Glutamatergic neuron (in vitro differentiated cells): ENCODE measurements at places on chromosomes 12 and 14. TPM values are rescaled to one million over a fixed set of nuclear protein-coding genes. Genes with fewer than 3 reads are reported as not detected.

GRCh38 chr14:53432378-53432802 lies 279.3 kb upstream of the DDHD1 start:
- peak; percentile 40 for DNase-seq

DNA sequence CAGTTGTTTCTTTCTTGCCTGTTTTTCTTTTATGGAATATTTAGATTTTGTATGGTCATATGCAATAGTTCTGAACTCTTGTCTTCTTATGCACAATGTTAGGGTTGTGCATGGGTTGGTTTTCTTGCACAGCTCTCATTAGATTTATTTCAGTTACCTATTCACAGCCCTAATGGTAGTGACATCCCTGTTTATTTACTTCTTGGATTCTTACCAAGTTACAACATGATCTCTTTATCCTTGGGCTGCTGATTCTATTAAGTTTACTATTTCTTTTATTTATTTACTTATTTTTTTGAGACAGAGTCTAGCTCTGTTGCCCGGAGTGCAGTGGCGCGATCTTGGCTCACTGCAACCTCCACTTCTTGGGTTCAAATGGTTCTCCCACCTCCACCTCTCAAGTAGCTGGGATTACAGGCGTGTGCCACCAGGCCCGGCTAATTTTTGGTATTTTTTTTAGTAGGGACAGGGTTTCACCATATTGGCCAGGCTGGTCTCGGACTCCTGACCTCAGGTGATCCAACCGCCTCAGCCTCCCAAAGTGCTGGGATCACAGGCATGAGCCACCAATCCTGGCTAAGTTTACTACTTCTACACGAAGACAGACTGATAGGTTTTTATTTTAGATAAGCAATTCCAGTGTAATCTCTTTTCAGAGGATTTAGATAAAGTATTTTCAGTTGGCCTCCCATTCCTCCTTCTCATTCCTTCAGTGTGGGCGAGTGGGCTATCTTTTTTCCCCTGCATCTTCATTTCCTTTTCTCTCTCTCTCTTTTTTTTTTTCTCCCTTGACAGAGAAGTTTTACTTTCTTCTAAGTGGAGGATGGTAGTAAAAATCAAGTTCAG lies 395.1 kb upstream of the RGS6 start:
- DNase-seq: no peak

- no peak for DNase-seq
These were observed 19.4 kb downstream of the SRGAP1 start for GRCh38 chr12:63863658-63864453.

GRCh38 chr12:131773582-131774221 lies 54.5 kb upstream of the MMP17 start:
- DNase-seq: no peak

DNA sequence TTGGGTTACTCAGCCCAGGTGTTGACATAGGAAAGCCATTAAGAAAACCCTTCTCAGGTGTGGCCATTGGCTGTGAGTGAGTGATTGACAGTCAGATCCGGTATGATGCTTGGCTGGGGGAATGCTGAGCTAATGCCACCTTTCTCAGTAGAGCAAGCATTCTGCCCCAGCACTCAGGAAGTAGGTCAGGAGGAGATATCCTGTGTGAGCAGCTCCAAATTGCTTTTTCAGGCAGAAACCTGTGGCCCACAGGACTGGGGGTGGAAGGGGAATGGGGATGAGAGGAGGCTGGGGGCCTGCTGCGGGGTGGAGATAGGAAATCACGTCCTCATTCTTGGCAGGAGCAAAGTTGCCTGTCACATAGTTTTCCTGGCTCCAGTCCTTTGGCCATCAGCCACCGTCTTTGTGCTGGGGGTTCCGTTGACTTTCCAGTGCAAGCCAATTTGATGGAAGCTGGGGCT lies 55.7 kb downstream of the NINJ2 start:
- DNase-seq: no peak

- DNase-seq: no peak
These were observed 147.4 kb upstream of the NUDT4 start for GRCh38 chr12:93230326-93230720.

GRCh38 chr12:47995981-47996401 lies 8.3 kb downstream of the COL2A1 start:
- no peak for DNase-seq

DNA sequence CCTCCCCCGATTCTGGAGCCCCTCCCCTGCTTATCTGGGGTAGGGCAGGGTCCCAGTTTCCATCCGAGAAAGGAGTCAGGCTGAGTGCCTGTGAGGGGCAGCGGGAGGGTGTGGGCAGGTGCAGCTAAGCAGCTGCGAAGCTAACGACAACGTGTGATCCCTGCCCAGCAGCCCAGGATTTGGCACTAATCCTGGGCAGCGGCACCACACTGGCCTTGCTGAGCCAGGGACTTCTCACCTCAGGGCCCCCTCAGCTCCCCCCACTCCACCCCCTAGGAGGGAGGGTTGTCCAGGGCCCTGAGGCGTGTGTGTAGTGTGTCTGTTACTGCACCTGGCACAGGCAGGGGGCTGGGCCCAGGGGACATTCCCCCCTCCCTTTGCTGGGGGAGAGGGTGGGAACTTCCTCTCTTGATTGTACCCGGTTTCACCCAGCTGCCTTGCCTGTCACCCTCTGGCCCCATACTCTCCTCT lies 1.8 kb downstream of the SMIM41 start:
- DNase-seq: no peak

DNA sequence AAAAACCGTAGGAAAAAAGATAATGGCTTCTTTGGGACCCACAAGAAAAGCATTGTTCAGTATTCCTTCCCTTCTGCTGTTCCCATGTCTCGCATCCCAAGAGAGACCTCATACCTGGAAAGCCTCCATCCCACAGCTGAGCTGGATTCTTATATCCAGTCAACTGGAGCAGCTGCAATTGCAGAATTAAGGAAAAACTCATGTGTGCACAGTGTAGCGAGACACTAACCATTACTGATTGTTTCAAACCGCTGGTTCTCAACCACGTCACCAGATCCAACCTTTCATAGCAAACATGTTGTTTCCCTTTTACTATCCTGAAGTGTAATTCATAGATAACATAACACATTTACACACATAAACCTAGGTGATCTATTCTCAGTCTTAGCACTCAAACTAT lies 5.5 kb upstream of the RNASE10 start:
- no peak for DNase-seq

DNA sequence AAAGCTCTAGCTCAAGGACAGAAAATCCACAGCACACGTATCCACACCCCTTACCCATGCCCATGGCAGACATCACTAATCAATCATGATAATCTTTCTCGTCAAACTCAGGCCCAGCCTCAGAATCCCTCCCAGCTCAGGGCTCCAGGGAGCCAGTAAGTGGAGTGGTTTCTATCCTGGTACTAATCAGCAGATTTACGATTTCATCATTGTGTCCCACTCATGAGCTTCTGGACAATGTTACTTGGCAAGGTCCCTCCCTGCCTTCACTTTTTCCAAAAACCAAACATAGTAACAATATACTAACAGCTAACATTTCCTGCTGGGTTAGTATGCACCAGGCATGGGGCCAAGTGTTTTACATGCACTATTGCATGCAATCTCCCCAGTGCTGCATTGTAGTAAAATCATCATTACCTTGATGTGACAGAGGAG lies 45.8 kb upstream of the NCOR2 start:
- DNase-seq: no peak

DNA sequence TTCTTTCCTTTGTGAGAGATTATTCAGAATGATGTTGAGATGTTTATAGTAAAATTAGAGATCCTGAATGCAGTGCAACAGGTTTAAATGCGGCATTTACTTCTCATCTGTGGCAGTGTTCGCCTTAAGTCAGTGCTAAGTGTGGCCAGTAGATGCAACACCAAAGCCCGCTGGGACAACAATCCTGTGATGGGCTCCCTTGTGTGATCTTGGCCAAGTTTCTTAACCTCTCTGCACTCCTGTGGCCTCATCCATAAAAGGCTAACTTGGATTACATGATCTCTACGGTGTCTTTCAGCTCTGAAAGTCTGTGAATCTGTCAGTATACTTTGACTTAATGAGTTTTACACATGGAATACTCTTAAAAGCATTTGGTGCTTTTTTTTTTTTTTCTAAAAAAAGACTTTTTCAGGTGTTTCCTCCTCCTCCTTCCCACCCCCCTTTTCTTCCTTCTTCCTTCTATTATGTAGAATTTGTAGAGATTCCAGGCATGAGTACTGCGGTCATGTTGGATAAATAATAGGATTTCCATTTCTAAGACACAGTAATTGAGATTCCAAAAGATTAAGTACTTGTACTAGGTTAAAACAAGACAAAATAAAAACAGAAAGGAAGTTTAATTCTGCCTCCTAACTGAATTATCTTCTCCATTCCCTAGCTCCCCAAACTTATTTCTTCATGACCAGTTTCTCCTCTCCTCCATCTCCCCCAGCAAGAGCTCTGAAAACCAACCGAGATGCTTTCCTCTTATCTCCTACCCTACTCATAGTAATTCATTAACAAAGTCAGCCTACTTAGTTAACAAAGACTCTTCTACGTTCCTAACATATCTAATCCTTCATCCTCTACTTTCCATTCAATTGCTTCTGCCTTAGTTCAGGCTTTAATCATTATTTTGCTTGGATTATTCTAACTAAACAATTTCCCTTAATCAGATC lies 42.2 kb upstream of the NAV3 start:
- no peak for DNase-seq

DNA sequence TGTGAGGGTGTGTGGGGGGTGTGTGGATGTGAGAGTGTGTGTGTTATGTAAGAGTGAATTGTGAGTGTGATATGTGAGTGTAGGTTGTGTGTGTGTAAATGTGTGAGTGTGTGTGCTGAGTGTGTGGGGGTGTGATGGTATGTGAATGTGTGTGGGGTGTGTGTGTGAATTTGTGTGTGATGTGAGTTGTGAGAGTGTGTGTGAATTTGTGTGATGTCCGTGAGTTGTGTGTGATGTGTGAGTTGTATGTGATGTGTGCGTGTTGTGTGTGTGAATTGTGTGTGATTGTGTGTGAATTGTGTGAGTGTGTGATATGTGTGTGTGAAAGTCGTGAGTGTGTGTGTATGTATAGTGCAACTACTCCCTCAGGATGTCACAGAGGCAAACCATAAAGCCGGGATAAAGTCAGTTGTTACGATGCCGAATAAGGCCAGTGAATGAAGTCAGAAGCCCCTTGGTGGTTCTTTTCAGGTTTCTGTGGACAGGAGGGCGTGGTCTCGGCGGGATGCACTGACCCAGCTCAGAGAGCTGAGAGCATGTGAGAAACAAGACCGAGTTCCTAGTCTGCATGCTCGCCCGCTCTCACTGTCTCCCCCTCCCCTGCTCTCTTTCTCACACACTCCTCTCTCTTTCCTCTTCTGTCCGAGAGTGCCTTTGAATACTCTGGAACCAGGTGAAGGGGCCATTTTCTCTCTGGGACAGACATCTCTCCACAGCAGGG lies 71.8 kb upstream of the MAX start:
- DNase-seq: no peak

DNA sequence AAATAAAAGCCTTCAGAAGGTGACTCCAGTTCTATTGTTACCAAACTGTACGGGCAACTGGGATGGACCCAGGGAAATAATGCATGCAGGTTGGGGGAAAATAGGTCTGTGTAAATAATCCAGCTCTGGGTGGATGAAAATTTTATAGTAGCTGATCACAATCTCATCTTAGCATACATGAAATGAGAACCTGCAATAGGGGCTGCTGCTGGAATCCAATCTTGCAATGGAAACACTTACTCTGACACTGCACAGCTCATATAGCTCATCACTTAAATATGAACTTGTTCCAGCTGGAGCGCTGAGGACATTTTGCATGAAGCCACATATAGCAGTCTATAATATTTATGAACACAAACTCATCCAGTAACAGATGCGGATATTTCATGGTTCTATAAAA lies 40.1 kb upstream of the GAS2L3 start:
- DNase-seq: no peak

DNA sequence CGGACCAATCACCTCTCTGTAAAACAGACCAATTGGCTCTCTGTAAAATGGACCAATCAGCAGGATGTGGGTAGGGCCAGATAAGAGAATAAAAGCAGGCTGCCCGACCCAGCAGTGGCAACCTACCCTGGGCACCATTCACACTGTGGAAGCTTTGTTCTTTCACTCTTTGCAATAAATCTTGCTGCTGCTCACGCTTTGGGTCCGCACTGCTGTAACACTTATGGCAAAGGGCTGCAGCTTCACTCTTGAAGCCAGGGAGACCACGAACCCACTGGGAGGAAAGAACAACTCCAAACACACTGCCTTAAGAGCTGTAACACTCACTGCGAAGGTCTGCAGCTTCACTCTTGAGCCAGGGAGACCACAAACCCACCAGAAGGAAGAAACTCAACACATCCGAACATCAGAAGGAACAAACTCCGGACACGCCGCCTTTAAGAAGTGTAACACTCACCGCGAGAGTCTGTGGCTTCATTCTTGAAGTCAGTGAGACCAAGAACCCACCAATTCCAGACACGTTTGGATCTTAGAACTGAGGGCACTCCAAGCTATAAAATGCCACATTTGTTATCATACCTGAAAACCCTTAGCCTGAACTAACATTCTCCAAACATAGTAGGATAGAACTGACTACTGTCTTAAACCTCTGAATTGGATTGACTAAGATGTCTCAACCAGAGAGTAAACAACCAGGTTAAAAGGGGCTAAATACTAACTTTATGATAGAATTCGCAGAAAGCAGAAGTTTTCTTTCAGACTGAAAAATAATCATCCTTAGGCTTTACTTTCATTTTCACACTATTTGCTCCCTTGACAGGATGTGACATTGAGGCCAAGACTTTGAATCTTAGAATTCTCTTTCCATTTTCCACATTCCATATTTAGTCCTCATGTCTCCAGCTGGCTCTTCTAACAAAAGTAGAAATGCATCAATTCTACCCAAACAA lies 33.6 kb downstream of the CDKL1 start:
- no peak for DNase-seq

- no peak for DNase-seq
These were observed 11.9 kb downstream of the RHOF start for GRCh38 chr12:121781484-121781997.

DNA sequence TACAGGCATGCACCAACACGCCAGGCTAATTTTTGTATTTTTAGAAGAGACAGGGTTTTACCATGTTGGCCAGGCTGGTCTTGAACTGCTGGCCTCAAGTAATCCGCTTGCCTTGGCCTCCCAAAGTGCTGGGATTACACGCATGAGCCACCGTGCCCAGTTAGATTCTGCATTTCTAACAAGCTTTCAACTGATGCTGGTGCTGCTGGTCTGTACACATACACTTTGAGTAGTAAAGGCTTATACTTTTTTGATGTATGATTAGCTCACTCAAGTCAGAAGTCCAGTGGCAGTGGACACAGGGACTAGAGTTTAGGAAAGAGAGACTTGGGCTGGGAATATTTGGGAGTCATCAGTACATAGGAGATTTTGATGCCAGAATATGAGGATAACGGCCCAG lies 2.2 kb upstream of the TBC1D15 start:
- no peak for DNase-seq

DHH gene
- total RNA-seq: 1.2 TPM

VRTN gene
- 0.15 TPM for total RNA-seq

ARHGAP9 gene
- 52.0 TPM for total RNA-seq

CAPZA3 gene
- not detected for total RNA-seq

FITM1 gene
- total RNA-seq: 0.66 TPM

NUMB gene
- 48.0 TPM for total RNA-seq

L3HYPDH gene
- total RNA-seq: 6.8 TPM

KRT8 gene
- total RNA-seq: 14.0 TPM

CD4 gene
- 0.17 TPM for total RNA-seq
